ENCODE measurements at places on chromosomes 4 and X.

DNA sequence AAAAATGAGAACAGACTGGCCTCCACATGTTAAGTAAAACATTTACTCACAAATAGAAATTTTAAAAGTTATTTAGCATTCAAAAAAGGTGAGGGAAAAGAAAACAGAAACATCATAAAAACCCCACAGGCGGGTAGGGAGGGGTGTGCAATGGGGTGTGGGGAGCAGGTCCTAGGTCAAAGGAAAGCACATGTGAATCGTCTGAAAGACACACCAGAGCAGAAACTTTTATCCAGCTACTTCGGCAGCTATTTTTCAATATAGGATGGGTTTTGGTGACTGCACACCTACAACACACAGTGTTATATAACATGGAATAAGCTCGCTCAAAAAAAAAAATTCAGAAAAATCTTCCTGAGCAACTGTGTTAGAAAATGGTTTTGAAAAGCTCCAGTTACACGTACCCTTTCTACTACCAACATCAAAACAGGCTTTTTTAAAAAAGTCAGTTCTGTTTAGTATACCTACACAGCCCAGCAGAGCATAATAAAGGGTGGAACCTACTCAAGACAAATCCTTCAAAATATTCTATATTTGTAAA, 1.6 kb downstream of the OTUD4 start:
- DNase-seq: no peak

DNA sequence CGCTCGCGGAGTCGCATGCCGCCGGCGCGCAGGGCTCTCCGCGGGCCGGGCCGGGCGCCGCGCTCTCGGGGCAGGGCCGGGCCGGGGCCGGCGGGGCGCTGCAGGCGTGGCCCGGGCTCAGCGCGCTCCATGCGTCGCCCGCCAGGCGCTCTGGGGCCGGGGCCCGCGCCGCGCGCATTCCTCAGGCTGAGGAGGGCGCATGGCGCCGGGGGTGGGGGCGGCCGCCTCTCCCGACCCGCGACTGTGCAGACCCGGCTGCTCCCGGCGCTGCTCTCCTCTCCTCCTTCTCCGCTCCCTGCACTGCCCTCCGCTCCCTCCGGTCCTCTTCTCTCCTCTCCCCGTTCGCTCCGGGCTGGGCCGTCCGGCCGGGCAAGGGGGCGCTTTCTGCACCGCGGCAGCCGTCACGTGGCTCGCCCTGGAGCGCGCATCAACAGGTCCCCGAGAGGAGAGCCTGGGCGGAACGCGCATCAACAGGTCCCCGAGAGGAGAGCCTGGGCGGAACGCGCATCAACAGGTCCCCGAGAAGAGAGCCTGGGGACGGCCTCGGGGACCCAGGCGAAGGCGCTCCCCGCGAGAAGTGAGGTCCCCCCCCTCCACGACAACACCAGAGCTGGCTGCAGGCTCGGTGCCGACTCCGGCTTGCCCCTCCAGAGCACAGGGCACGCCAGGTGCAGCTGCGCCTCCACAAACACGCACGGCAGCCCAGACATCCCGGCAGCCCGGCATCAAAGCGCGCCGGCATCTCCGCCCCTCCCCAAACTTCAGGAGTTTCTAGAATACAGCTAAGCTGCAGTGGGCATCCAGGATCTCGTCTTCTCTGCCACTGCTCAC, 12.9 kb downstream of the PPP2R3B start:
- peak; percentile 39 for DNase-seq

DNA sequence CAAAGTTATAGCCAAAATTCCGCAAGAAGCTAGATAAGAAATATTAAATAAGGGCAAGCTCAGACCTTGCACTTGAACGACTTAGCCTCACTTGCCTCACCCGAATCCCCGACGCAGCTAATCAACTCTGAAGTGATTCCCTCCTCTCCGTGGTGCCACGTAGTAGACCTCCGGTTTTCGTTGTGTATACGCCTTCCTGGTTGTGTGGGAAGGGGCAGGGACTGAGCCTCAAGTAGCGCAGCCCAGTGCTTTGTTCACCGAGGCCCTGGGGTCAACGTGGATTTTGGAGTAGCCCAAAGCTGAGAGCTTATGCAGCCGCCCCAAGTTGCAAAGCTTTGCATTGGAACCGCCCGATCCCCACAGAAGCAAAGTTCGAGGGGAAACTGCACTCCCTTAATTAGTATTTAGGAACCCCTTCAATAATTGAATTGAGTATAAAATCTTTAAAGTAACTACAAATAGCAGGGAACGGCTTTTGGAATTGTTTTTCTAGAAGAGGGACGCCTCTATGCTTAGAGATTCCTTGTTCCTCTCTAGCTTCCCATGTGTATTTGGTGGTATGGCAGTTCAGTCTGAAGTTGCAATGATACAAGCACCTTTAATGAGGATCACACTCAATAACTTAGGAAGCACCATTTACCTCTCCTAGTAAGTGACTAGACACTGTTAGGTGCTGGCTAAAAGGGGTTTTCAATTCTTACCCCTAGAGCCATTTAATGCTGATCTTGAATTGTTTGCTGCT, 55.7 kb downstream of the LINC00632 start:
- peak; percentile 72 for DNase-seq

DNA sequence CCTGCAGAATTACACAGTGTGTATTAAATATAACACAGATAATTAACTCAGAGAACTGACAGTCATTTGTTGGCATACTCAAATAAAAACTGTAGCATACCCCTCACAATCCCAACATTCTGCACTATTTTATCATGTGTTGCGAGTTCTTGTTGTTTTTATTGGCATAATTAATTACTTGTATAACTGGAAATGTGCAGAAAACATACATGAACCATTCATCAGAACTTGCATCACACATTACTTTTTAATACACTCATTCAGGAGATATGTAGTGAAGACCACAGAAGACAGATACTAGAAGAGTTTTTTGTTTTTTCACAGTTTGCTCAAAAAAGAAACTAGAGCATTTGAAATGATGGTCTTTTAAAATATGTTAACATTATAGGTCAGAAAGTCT, 74.6 kb upstream of the NEIL3 start:
- DNase-seq: peak; percentile 80

GRCh38 chr4:113878668-113879067, 100.8 kb downstream of the ARSJ start:
- peak; percentile 50 for DNase-seq

DNA sequence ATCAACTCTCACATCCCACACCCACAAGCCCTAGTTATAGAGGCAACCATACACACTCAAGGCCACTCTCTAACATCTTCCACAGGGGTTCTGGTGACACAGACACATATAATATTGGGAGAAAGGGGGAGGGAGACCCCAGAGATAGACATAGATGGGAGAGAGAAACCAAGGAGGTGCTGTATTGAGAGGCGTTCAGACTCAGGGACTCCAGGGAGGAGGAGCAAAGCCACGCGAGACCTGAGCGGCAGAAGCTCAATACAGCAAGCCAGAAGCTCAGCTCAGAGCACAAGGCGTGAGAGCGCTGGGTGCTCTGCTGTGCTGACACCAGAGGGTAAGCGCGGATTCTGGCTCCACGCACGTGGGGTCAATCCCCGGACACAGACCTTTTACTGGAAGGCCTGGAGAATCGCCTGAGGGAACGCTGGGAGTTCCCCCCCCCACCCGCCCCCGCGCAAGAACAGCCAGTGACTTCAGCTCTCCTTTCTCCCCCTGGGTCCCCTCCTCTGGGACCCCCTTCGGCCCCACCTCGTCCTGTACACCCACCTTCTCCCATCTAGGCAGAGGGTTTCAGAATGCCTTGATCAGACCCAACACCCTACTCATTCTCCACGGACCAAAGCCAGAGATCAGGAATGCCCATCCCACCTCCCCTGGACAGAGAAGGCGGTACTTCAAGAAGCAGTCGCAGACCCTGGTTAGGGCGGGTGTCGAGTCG, 8.7 kb downstream of the MSX1 start:
- no peak for DNase-seq

DNA sequence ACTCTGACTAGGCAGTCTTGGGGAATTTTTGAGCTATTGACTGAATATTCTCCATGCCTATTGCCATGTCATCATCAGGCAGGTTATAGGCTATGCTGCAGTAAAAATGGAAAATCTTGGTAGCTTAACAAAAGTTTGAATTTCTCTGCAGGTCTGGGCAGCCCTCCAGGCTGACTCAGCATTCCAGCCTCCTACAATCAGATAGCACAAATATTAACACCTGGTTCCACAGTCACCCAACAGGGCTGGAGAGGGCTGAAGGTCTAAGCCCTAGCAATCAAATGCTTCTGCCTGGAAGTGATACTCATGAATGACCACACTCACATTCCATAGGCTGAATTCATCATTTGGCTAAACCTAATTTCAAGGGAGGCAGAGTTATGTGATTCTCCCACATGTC, 9.6 kb upstream of the PPP3CA start:
- peak; percentile 89 for DNase-seq

- peak; percentile 1 for DNase-seq
These were observed 27.2 kb downstream of the HSPA4L start for GRCh38 chr4:127809173-127809800.

GRCh38 chr4:10639100-10639499, 45.5 kb downstream of the CLNK start:
- peak; percentile 73 for DNase-seq

GRCh38 chr4:153520227-153520626, 54.1 kb downstream of the TMEM131L start:
- DNase-seq: no peak

DNA sequence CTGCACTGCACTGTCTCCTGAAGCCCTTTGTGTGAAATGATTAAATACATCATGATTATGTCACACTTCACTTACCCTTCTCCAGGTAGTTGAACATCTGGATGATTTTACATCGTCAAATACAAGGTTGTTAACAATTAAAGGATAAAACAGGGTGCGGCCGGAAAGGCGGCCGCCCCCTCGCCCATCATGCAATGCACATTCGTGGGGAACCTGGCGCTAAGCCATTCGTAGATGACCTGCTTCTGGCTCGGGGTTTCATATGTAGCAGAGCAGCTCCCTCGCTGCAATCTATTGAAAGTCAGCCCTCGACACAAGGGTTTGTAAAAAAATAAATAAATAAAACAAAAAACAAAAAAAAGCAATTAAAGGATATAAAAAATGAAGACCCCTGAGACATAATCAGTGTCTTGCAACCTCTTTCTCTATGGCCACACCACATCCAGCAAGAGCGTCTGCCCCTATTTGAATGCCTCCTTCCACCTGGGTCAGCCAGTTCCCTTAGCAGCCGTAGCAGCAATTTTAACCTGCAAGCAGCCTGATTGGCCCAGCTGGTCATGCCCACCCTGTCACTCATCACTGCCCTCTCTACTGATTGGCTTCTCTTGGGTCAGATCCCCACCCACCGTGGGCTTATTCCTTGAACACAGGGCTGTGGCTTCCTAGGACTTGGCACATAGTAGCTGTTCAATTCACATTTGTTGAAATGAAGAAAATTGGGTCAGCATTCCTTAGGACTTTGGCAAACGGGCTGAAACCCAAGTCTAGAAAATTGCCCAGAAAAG, 147.8 kb upstream of the PSAPL1 start:
- no peak for DNase-seq

GRCh38 chrX:72121383-72121782, 10.3 kb downstream of the RTL5 start:
- DNase-seq: peak; percentile 78

- DNase-seq: no peak
These were observed 493 bp downstream of the TCEAL5 start for GRCh38 chrX:103275947-103276567.

DNA sequence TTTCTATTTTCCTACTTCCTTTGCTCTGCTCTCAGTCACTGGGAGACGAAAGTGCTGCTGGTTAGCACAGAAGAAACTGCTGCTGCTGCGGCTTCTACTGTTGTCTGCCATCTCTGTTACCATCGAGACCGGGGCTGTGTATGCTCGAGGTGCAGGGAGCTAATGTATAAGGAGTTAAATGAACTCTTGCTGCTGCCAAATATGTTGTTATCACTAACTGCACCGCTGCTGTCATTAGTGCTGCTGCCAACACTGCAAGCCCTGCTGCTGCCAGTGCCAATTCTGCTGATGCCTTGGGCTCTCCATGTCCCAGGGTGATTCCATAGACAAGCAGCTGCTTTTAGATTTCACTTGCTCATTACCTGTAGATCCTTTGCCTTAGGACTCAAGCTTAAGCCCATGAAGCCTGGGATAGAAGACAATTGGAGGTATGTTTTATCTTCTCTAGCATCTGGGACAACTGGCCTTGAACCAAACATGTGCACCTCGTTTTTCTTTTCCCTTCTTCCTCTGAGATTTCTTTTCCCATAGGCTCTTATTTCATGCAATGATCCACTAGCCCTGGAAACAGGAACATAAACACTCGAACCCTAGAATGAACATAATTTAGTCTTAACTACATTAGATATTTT, 107.8 kb downstream of the CCSER1 start:
- no peak for DNase-seq

DNA sequence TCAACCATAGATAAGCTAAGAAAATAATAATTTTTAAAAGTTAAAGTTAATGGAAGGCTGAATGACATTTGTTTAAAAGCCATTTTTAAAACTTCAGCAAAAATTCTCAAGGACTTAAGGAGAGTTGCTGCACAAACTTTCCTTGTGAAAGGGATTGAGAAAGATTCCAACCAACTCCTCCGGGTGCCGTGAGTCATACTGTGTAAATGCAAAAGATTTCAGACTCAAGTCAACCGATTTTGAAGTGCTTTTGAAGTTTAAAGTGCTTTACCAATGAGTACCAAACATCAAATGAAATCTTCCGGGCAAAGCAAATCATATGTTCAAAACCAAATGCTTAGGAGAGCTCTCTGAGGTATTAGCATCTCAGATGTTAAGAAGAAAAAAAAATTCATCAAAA, 31.4 kb downstream of the VCX2 start:
- peak; percentile 65 for DNase-seq

DNA sequence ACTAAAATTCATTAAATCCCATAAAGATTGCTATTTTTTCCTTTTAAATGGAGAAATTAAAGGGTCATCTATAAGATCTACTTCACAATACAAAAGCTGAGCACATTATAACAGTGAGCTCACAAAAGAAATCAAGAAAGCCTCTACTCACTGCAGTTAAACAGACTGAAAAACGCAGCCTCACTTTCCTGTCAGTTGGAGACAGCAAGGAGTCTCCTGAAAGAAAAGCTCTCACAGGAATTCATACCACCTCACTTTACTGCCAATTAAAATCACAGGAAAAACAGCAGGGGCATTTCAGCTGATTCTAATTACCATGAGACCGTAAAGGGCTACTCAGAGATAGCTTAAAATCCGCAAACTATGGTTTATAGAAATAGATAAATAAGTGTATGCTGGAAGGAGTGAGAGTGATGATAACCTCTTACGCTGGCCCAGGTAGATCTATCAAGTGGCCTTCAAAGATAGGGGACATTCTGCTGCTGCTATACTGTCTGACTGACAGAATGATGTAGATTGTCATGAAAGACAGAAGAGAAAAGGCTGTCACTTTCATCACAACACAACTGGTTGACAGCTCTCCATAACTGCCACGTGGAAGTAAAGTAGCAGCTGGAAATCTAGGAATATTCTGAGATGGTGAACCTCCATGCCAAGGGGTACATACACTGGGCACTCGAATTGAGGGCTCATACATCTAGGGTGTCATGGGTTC, 1333.7 kb upstream of the DIAPH2 start:
- no peak for DNase-seq
